ENCODE measurements at places on chromosomes 7 and 10.

DNA sequence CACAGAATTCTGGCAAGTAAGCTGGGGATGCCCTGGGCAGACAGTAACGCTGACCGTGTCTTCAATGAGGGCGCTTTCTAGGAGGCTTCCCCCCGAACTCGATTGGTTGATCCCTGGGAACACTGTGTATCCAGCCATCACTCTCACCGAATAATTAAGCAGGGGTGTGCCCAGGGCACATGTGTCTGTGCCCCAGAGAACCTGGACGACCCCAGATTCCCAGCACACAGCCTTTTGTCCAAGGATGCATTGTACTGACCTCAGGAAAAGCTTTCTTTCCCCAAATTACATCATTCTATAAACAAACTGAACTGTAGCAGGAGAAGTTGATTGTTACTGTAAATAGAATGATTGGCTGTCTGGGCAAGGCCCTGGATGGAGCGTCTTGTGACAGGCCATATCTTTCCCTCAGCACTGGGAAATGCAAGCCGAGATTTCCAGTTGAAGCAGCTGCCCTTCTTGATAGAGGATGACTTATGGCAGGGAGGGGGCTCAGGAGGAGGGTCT, 6.6 kb upstream of the DEPP1 start:
- DNase-seq, result no peak

DNA sequence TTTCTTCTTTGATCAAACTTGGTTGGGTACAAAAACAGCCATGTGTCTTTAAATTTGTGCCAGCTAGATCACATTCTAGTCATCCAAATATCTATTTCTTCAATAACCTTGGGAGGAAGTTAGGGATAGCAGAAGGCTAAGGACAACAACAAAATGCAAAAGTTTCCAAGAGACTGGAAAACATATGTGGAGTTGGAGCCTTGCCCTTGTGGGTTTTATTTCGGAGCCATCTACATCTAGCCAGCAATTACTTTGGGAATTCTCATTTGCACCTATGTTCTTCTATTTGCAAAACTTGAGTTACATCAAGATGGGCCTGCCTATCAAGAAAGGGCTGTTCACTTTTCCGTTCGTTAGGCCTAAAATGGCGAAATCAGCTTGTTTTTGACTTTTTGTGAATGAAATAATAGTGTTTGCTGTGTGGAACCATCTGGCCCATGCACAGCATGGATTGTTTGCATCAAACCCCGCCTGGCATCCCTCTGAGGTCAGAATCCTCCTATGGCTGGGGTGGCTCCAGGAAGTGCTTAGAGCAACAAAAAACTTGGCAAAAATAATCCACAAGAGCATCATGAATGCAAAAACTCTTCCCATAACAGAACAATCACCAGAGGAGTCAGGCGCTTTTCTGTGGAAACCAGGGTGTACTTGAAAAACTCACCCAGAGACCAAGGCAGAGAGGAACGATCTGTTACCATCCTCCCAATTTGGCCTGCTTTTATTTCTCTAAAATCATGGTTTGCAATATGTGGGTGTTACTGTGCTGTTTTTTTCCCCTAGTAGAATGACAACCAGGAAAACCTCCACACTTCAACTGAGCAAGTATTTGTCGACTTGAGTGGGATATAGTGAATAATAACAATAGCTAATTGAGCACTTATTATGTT, 36.2 kb upstream of the XPNPEP1 start:
- no peak for DNase-seq

DNA sequence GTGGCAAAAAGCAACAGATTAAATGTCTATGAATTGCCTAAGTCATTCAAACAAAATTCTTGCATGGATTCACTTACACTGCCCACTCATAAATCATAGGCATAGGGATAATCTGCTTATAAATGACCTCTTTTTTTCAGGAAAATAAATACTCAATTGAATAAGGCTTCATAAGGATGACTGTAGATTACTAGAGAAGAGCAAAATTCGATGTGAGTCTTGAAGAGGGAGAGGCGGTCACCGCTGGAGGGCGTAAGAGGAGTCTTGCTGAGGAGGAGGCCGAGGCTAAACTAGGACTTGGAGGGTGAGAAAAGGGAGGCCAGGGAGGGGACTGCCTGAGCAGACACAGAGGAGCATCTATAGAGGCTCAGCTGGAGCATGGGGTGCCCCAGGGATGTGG, 135.4 kb upstream of the RSU1 start:
- DNase-seq, result no peak

DNA sequence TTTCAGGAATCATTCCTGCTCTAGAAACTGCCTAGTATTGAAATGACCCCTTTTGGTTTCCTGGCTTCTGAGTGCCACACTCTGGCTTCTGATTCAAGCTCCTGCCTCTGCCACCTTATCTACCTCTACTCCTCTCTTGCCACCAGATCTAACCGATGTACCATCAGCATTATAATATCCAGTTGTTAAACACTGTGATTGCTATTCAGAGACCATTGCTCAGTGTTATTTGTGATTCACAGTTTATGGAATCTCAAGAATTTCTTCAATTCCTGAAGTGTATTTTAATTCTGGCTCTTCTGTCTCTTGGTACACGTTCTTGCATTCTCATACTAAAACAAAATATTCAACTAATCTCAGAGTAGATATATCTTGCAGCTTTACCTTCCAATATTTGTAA, 88.7 kb downstream of the DYNC1I1 start:
- DNase-seq, result no peak

DNA sequence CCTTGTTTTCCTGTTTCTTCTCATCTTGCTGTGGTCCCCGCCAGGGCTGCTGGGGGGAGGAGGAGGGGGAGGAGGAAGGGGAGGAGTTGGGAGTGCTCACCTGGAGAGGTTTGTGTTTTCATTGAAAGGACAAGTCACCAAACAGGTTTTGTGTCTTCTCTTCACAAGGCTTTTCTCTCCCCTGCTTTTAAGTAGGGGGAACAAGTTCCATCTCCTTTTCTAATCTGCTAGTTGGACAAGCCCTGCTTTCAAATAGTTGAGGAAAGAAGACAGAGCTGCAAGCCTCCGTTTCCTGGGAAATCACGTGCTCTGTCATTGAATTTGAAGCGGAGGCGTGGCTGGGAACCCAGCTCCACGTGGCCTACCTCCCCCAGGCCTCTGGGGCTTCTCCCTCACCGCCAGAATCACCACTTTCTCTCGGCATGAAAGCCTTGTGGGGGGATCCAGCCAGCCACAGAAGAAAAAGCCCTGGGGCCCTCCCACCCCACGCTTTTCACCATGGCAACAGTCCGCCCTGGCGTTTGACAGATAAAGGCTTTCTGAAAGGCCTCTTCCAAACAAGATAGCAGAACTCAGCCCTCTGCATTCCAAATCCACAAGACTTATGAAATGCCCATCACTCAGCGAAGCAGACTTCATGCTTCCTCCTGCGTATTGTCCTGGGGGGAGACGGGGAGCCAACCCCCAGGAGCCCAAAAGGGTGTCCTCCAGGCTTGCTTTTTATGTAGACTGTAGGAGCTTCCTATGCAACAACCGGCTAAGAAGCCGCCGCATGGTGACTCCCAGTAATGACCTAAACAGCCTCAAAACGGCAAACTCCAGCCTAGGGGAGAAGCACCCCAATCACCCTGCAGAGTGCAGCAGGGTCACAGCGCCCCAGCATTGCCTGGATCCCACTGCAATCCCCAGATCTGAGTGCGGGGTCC, 51.7 kb downstream of the PROSER2 start:
- no peak for DNase-seq

- DNase-seq, result no peak
Measured at GRCh38 chr7:44062903-44063295, 2.5 kb downstream of the PGAM2 start.

- DNase-seq, result no peak
Measured at GRCh38 chr7:157662110-157662791, 325.4 kb downstream of the DNAJB6 start.

DNA sequence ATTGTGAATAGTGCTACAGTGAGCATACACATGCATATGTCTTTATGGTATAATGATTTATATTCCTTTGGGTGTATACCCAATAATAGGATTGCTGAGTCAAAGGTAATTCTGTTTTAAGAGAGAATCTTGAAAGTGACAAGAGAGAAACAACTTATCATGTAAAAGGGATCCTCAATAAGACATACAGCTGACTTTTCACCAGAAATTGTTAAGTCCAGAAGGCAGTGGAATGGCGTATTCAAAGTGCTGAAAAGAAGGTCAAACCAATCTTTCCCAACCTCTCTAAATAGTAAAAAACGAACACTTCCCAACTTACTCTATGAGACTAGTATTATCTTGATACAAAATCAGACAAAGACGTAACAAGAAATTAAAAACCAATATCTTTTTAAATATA, 59.8 kb downstream of the LHFPL3 start:
- DNase-seq, result no peak

DNA sequence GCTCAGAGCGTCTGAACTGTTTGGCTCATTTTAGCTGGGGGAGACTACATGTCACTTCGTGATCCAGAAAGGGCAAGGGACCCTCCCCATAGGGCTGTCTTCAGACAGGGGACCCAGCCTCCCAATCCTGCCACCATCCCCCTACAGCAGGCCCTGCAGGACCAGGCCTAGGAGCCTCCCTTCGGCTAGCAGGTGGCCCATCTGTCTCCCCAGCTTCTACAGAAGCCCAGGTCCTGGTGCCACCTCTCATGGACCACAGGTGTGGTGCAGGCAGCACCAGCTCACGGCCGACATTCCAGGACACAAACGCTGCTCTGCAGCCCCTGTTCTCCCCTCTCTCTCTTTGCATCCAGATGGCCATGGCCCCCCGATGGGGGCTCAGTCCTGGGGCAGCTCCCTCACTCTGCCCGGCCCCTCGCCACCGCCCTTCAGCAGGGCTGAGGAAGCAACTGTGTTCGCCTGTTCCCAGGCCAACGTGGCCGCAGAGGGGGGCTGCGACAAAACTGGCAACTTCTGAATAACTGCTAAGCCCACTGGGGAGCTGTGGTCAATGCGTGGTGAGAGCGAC, 10.3 kb downstream of the TECPR1 start:
- DNase-seq, result no peak

DNA sequence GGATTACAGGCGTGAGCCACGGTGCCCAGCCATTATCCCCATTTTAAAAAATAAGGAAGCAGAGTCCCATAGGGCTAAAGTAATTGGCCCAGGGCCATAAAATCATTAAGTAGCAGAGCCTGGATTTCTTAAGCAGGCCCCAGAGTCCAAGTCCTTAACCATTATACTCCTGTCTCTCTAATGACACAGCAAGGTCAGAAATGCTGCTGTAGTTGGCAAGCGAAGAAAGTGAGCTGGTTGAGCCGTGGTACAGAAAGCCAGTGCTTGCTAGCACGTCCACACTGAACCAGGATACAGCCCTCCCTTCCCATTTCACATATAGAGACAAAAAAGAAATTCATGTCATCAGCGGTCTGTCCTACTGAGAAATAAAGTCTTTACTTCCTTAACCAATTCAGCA, 562.7 kb downstream of the GALNT17 start:
- DNase-seq, result no peak

- no peak for DNase-seq
Measured at GRCh38 chr10:95391164-95391563, 100.4 kb upstream of the PDLIM1 start.

GRCh38 chr7:27140126-27140857, 3.2 kb downstream of the HOXA5 start:
- no peak for DNase-seq

GRCh38 chr7:3861386-3861785, 560.3 kb downstream of the SDK1 start:
- DNase-seq, result peak; percentile 4

DNA sequence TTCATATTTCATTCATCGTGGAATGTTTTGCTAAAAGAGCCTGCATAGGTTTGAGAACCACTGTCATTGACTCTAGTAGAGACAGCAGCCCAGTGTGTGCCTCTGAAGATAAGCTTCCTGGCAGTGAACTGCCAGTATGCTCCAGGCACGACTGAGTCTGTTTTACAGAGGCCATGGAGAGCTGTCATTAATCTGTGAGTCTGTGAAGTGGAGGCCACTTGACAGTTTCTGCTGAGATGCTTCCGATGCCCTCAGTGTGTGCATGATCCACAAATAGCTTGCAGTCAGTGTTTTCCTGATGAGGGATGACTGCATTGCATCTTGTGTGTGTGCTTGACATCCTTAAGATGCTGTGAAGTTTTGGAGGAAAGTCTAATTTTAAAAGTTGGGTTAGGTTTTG, 162.2 kb downstream of the PFKFB3 start:
- no peak for DNase-seq

DNA sequence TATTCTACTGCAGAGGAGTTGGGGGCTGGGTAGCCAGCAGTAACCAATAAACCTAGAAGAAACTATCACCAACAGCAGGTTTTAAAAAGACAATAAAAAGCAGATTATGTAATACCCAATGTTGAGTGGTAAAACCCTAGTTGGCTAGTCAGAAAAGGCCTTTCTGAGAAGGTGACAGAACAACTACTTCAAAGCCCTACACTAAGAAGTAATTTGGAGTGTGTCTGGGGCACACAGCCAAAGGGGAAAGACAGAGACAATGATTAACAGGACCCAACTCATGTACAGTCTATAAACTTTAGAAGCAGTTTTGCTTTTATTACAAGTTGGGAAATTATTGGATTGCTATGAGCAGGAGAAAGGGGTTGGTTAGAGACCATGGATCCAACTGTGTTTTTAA, 77.2 kb upstream of the TMEM106B start:
- no peak for DNase-seq

- DNase-seq, result no peak
Measured at GRCh38 chr10:12401466-12401865, 52.1 kb downstream of the CAMK1D start.

DNA sequence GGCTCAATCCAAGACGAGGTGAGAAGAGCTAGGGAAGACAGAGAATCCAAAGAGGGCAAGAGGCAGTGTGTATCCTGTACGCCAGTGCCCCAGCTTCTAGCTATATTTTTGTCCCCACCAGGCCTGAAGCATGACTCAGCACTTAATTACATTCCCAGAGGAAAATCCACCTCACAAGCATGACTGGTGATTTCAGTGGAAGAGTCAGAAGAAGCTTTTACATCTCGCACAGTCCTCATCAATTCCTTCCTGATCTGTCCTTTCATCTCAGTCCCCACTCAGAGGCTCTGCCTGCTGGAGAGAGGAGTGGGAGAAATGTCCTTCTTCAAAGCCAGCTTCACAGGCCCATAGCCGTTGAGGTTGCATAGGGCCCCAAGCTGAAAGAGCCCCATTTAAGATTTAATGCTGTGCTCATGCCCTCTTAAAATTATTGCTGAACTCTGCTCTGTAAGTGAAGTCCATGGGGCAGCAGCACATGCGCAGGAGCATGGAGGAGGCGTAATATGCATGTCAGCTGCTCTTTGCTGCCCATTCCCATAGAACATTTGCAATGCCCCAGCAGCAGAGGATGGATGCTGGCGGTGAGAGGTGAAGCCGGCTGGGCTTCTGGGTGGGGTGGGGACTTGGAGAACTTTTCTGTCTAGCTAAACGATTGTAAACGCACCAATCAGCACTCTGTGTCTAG, 39.0 kb upstream of the AOAH start:
- no peak for DNase-seq

- DNase-seq, result peak; percentile 15
Measured at GRCh38 chr10:89419548-89419947, 5.2 kb downstream of the IFIT5 start.

- DNase-seq, result no peak
Measured at GRCh38 chr10:102465466-102465865, 14.1 kb upstream of the C10orf95 start.
